ENCODE measurements at places on chromosomes 3 and 15.

GRCh38 chr3:13538520-13539291 is 10.2 kb upstream of the FBLN2 start:
- no peak for DNase-seq

- DNase-seq, result no peak
These were observed 263.3 kb upstream of the NR2E3 start for GRCh38 chr15:71547011-71547410.

DNA sequence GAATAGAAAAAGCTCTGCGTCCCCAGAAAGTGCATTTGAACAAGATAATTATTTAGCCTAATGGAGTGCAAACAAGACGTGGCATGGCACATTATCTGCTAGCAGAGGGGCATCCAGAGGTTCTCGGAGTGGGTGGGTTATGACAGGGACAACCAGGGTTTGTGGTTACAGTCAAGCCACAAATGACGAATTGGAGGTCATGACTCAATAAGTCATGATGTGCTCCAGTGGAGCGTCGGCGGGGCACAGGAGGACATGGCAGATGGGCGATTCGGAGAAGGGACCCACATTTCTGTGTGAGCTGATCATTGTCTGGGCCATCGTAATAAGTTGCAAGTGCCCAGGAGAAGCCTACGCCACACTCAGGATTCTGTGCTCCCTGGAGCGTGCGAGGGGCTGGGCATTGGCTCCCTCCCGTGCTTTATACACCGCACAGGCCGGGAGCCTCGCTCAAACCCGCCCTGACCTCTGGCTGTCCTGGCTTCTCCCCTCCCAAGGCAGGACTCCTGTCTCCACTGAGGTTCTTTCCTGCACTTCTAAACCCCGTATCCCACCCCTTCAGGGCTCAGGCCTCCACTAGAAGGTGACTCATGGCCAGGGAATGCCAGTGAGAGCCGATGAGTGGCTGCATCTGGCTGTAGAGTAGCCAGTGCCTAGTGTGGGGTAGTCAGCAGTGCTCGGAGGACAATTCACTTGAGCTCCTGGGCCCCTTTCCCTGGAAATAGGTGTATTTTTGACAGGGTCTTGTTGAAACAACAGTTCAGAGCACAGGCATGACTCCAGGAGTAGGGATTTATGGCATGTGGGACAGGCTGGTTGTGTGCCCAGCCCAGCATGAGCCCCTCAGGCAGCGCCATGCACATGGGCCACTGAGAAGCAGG is 67.4 kb downstream of the GRIP2 start:
- DNase-seq, result no peak

- no peak for DNase-seq
These were observed 435.3 kb downstream of the TUSC7 start for GRCh38 chr3:117144853-117145252.

DNA sequence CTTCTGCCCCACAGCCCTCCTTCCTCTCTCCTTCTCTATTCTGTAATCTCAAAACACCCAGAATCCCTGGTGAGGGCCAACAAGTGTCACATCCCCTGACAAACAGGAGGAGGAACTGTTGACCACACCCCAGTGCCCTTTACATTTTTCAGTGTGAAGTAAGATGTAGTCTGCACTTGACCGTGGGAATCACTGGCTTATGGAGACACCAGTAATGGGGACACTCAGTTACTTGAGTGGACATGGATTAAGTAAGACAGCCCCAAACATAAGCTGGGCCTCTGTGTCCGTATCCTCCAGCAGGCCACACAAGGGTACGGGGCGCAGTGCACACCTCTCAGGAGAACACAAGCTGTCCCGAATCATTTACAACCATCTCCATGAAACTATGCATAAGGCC is 28.4 kb upstream of the LIMD1 start:
- peak; percentile 86 for DNase-seq

GRCh38 chr3:143567823-143568222 is 280.4 kb downstream of the SLC9A9 start:
- no peak for DNase-seq

DNA sequence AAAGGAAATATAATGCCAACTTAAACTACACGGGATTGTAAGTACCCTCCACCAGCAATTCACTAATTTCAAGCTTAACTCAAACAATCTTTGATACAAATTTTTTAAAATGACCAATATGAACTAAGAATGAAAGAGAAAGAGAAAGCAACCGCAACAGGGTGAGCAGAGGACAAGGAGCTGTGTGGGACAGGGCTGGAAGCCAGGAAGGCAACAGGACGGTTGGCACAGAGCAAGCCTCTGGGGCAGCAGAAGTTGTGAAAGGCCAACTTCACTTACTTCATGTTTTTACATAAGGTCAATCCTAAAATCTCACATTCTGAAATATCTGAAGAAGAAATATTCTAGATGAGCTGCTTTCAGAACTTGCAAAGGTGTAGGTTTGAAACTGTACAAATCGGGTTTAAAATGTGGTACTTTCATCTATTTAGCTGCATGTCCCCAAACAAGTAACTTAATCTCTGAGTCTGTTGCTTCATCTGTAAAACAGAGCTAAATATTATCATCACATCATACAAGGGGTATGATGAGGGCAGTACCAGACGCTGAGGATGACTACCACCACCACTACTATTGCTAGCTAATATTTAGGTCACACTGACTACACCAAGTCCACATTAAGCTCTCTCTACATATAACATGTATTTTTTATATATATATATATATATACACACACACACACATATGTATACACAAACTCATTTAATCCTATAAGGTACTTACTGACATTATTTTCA is 101.7 kb downstream of the IGSF11 start:
- DNase-seq, result no peak

DNA sequence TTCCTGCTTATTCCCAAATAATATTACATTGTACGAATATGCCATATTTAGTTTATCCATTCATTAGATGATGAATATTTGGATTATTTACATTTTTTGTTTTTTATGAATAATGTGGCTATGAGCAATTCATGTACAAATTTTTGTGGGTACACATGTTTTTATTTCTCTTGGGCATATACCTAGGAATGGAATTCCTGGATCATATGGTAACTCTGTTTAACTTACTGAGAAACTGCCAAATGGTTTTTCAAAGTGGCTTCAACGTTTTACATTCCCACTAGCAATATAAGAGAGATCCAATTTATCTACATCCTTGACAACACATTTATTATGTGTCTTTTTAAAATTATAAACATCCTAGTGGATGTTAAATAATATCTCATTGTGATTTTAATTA is 362.0 kb upstream of the TMCO5A start:
- DNase-seq, result no peak

GRCh38 chr15:89910891-89911626 is 1.7 kb downstream of the ARPIN start:
- DNase-seq, result peak; percentile 72

- DNase-seq, result peak; percentile 57
These were observed 37.6 kb downstream of the VIPR1 start for GRCh38 chr3:42539871-42540714.

DNA sequence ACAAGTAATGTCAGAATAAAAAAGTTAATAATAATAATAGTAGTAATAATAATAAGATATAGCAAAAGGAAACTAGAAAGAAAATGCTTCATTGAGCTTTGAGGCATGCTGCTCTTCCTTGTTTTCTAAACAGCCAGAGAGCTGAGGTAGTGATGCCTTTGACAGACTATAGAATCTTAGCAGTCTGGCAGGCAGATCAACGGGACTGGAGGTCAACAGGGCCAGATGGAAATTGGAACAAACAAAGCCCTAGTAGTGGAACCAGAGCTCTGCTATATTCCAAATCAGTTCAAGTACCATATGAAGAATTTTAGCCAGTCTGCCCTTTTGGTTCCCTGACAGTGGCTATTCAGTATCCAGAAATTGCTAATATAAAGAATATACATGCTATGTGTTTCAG is 278.6 kb downstream of the NLGN1 start:
- DNase-seq, result no peak

- DNase-seq, result no peak
These were observed 137.2 kb downstream of the DOCK3 start for GRCh38 chr3:50811893-50812292.

GRCh38 chr3:23916152-23916885 is 471 bp downstream of the NKIRAS1 start:
- DNase-seq, result no peak

DNA sequence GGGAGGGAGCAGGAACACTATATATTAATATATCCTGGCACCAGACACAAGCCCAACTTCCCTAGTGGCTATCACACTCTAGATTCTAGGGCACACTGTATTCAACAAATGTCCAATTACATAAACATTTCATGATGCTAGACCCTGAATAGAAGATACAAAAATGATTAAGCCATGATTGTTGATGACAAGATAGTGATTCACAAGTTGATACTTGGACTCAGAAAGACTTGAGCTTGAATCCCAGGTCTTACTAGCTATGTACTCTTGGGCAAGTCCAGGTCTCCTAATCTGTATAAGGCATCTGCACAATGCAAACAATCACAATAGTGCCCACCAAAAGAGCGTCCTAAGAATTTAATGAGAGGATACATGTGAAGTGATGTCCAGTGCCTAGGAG is 10.0 kb upstream of the SNTN start:
- DNase-seq, result no peak

DNA sequence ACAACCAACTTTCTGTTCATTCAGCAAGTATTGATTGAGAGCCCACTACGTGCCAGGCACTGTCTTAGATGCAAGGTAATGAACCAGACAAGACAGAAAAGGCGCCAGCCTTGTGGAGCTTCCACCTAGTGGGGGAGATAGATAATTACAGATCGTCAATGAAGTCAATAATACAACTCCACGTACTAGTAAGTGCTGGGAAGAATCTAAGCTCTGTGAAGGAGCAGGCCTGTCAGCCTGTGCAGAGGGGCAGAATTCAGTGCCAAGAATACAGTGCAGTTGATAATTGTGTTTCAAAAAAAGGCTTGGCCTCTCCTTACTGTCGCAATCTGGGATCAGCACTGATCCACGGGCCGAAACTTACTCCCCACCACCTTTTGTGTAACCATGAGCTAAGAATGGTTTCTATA is 186.3 kb downstream of the FEZF2 start:
- DNase-seq, result no peak

DNA sequence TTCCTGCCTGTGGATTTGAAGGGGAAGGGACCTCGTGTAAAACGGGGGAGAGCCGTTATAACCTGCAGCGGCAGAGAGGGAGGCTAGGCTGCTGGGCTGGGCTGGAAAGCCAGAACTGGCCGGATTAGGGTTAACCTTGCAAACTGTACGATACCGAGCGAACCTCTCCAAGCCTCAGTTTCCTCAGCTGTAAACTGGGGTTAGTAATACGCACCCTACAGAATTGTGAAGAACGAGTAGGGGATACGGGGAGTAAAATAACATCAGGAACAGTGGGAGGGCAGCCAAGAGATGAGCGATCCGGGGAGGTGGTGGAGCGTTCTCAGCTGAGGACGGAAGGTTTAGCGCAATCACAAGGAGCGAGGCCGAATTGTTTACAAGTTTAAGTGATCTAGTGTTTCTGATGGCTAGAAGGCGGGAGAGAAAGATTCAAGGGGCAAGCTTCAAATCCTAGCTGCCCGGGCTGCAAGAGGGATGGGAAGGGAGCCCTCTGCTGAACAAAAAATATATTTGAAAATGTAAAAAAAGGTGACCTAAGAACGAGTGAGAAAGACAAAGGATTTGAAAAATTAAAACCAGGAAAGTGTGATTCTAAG is 768 bp upstream of the SEMA5B start:
- DNase-seq, result peak; percentile 15

GRCh38 chr3:17175187-17175807 is 290.5 kb downstream of the PLCL2 start:
- no peak for DNase-seq

GRCh38 chr3:134375582-134376384 is 1.5 kb upstream of the AMOTL2 start:
- DNase-seq, result no peak

DNA sequence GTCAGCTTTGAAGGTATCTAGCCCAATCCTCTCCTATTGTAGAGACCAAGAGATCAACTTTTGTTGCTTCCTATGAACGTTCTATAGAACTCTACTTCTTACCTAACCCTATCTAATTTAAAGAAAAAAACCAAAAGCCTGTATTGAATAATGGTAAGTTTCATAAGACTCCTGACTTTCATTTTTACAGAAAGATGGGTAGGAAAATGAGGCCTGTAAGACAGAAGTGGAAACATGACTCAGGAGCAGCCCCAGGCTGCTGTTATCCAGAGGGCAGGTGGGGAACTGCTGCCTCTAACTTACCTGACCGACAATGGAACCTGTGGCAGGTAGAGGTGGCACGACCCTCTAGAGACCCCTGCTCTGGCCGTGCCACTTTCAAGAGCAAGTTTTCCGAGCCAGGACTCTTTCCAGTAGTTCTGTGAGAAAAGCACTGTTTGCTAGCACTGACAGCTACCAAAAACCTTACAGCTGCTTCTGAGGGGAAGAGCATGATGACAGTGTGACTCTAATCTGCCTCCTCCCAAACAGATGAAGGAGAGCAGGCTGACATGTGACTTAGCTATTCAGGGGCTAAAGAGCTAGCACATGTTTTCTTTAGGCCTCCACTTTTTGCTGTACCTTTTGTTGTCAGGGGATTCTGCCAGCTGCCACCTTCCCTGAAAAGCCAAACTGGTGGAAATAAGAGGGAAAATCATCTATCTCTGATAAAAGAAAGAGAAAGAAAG is 17.5 kb downstream of the POPDC2 start:
- no peak for DNase-seq

DNA sequence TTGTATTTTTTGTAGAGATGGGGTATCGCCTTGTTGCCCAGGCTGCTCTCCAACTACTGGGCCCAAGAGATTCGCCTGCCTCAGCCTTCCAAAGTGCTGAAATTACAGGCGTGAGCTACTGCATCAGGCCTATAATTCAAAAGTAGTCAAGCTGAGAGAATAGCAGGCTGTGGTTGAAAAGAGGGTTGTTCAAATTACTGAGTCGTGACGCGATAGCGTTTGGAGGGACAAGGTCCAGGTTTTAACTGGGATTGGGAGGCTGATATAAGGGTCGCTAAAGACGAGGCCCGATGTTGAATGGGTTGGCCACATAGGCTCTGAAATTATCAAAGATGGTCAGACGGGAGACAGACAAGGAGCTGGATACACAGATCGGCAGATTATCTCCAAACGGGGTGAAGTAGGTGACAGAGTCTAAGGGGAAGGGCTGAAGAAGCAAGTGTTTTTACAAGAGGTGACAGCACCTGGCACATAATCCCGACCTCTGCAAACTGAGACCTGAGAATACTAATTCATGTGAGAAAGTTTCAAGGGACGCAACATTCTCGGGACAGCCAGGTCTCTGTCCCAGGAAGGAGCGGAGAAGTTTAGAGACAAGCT is 759 bp upstream of the ARID3B start:
- no peak for DNase-seq

- no peak for DNase-seq
These were observed 16.2 kb downstream of the THAP10 start for GRCh38 chr15:70876011-70876410.

GRCh38 chr15:68603216-68603595 is 24.4 kb downstream of the CORO2B start:
- no peak for DNase-seq

GRCh38 chr15:63380151-63380807 is 1.4 kb downstream of the CA12 start:
- no peak for DNase-seq

GRCh38 chr15:39885099-39885777 is 34.8 kb downstream of the GPR176 start:
- DNase-seq, result no peak

GRCh38 chr15:77096541-77096940 is 25.6 kb upstream of the TSPAN3 start:
- DNase-seq, result no peak

GRCh38 chr15:80414546-80415357 is 10.6 kb downstream of the ARNT2 start:
- no peak for DNase-seq

- no peak for DNase-seq
These were observed 65.4 kb downstream of the SEMA5B start for GRCh38 chr3:122962149-122962548.

GRCh38 chr3:155675094-155675493 is 69.8 kb downstream of the PLCH1 start:
- DNase-seq, result no peak
